ENCODE measurements at places on chromosomes 6 and 20.

DNA sequence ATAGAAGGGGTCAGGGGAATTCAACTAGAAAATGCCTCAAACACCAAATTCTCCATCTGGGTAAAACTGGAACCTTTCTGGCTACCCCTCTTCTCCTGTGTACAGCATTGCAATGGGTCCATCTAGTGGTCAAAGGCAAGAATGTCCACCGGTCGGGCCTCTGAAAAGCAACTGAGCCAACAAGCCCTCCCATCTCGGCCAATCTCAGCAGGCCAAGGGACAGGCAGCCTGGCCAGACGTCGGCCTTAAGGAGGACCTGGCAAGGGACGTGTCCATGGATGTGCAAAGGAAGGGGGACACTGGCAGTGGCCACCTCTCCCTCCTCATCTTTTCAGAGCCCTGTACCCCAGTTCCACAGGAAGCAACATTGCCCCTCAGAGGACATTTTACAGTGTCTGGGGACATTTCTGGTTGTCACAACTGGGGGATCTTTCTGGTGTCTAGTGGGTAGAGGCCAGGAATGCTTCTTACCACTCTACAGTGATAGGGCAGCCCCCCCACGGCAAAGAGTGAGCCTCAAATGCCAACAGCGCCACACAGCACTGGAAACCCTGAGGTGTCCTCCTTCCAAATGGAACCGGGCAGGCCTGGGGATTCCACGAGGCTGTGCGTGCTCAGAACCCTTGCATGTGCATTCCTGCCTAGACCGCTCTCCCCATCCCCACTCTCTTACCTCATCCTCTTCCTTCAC is 99.8 kb upstream of the FOXA2 start:
- DNase-seq, result no peak

- no peak for DNase-seq
These were observed 173.0 kb downstream of the PLCB4 start for GRCh38 chr20:9241721-9242427.

- no peak for DNase-seq
These were observed 524.5 kb downstream of the BMP2 start for GRCh38 chr20:7291946-7292345.

DNA sequence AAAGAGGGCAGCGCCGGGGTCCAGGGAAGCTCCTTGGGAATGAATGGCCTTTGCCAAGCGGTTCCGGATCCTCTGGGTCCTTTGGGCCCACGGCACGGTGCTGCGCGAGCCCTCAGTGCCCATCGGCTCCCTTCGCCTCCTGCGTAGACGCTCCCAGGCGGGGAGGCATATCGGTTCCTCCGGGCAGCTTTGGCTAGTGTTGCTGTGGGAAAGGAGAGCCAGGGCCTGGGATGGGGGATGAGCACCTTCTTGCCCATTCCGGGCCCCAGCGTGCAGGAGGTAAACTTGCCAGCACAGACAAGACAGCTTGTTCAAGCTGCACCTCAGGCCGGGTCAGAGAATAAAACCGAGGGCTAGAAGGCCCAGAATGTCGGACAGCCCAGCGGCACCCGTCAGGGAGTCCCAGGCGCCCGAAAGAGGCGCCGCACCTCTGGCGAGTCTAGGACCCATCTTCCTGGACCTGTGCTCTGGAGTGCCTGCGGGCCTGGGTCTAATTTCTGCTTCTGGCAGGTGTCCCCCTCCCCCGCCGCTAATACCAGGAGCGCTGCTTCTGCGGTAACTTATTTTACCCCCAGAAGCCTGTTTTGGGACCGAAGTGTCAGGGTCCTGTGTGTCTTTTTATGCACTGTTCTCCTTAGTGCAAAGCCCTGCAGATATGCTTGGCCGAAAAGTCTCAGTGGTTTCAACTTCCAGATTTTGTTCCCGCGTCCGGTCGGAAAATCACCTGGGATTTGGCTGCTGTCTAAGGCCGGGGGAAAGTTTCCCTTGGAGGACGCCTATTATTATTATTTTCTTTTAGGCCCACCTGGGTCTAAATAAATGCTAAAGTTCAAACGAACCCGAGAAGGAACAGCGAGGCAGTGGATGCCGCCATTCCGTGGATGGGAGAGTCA is 1.7 kb upstream of the TFAP2C start:
- no peak for DNase-seq

DNA sequence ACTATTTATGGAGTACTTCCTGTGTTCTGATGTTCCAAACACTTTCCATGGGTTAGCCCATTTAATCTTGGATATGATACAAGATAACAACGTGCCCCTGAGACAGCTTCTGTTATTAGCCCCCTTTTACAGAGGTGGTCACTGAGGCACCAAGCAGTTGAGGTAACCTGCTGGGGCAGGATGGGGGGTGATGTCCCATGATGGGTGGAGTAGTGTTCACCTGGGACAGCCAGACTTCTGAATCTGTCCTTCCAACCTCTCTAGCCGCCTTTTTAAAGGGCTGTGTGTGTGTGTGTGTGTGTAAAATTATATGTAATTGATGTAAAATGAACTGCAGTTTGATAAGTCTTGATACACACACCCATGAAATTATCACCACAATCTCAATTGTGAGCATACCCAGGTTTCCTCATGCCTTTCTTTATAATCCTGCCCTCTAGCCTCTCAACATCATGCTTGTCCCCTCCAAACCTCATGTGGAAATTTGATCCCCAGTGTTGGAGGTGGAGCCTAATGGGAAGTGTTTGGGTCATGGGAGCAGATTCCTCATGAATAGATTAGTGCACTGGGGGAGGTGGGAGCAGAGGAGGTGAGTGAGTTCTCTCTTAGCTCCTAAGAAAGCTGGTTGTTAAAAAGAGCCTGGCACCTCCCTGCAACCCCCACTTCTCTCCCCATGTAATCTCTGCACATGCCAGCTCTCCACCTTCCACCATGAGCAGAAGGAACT is 39.2 kb downstream of the PLAGL2 start:
- no peak for DNase-seq

DNA sequence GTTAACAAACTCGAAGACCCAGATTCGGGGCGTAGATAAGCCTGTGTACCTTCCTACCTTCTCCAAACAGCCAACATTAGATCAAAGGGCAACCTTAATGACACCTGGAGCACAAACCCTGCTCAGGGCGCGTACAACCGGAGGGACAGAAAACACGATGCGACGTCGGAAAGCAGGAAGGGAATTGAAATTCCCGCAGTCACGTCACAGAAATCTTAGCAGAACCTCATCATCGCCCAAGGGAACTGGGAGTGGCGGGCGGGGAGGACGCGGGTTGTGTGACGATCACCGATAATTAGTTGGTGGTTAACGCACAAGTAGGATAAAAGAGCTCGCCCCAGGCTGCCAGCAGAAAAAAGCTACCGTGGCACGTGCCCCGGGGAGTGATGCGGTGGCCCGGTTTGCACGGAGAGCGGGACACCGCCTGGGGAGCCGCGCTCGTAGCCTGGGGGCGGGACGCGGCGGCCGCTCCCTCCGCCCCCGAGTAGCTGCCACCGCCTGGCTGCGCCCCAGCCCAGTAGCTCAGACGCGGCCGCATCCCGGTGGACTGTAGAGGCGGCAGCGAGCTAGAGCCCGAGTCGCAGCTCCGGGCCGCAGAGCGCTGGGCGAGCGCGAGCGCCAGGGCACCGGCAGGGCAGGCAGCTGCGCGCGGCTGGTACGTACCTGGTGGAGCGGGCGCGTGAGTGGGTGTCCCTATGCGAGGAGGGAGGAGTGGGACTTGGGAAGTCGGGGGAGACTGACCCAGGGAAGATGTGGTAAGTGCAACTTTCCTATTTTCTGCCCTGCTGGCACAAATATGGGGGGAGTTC is at the start of gene PKIB:
TSS of gene PKIB (plus strand) at position 525 of the 809 bp plus-strand sequence. CDS start 107,390 bp downstream, outside the sequence.
- DNase-seq, result peak; percentile 18

GRCh38 chr6:56162081-56162480 is 85.3 kb downstream of the COL21A1 start:
- DNase-seq, result no peak

- DNase-seq, result no peak
These were observed 6.3 kb downstream of the SDCBP2 start for GRCh38 chr20:1322511-1323245.

DNA sequence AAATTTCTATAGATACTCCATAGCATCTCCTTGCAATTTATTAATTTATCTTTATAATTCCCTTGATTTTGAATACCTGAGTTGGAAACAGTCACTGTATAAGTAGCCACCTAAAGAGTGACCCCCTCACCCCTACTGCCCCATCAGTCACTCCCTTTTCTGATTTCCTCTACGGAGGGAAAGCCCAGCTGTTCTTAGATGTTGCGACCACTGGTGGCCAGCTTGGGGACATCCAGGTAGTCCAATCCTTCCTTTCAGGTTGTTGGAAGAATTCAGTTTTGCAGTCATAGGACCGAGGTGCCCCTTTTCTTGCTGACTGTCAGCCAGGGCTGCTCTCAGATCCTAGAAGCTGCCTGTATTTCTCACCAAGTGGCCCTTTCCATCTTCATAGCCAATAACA is 87.8 kb downstream of the BMP6 start:
- DNase-seq, result no peak

Measured in central memory CD4-positive, alpha-beta T cell (primary cell).